ENCODE measurements at places on chromosomes 12 and 14.

DNA sequence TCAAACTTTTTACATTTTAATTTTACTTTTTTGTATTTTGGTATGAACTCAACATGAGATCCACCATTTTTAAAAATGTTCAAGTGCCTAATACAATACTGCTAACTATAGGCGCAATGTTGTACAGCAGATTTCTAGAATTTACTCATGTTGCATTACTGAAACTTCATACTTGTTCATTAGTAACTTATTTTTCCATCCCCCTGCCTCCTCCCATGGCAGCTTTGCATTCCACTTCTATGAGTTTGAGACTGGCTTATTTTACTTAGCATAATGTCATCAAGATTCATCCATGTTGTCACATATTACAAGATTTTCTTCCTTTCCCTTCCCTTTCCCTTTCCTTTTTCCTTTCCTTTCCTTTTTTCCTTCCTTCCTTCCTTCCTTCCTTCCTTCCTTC is 825.9 kb downstream of the SLC16A7 start:
- DNase-seq, result no peak

DNA sequence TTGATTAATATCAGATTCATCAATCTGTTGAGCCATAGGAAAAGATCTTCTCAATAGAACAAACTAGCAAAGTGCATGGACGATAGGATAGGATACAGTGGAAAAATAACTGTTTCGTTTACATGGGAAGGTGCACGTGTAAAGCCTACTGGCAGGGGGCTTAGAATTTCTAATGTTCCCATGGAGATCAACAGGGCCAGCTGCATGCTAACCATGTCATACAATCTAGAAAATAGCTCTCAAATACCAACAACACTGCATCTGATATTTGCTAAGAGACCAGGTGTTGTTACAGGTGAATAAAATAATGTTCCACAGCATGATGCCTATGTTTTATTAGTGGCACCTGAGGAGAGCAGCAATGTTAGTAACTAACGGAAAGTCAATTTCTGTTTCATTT is 72.5 kb downstream of the ACSS3 start:
- DNase-seq, result no peak

DNA sequence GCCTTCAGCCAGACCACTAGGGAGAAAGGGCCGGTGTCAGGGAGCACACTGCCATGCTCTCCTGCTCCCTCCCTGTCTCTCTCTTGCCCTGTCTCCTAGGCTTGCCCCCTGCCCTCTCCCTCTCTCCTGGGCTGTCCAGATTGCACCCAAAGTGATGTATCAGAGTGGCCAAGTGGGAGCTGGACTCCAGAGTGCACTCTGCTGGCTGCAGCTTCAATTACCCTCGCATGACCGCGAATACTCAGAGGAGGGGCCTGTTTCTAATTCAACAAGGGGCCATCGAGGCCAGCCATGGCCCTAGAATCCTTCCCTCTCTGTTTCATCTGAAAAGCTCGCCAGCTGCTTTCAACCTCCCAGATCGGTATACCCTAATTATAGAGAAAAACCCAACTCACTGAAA is 206.4 kb upstream of the FKBP4 start:
- DNase-seq, result no peak

GRCh38 chr12:117641885-117642284 is 280.5 kb upstream of the NOS1 start:
- no peak for DNase-seq

DNA sequence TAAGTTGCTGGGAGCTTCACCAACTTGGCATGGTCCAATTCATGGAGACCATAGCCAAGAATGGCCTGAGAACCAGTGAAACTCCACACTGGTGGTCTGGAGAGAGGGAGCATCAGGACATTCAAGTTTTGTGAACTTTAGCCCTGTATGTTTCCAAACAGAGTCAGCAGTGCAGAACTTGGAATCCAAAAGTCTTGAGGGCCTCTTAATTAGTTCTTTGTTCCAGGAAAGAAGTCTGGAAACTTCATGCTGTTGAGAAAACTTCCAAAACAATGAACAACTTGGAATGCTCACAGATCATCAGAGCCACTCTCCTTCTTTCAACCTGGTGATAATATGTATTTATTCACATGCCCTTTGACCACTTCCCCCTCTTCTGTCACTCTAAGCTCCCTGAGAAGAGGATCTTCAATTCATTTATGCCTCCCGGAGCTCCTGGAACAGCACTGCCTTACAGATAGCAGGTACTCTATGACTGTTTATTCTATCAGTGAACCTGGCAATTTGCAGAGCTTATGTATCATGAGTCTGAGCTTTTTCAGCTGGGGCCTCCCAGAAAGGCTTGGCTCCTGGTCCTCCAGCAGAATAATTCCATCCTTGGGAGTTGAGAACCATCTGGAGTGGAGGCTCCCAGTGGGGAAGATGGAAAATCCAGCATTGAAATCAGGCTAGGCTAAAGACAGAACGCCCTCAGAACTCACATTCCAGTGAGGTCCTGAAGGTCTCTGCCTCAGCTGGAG is 191.4 kb downstream of the KTN1 start:
- DNase-seq, result no peak

GRCh38 chr14:94394025-94394493 is 5.7 kb upstream of the SERPINA1 start:
- peak; percentile 26 for DNase-seq
